ENCODE measurements at places on chromosomes 3 and 15.

DNA sequence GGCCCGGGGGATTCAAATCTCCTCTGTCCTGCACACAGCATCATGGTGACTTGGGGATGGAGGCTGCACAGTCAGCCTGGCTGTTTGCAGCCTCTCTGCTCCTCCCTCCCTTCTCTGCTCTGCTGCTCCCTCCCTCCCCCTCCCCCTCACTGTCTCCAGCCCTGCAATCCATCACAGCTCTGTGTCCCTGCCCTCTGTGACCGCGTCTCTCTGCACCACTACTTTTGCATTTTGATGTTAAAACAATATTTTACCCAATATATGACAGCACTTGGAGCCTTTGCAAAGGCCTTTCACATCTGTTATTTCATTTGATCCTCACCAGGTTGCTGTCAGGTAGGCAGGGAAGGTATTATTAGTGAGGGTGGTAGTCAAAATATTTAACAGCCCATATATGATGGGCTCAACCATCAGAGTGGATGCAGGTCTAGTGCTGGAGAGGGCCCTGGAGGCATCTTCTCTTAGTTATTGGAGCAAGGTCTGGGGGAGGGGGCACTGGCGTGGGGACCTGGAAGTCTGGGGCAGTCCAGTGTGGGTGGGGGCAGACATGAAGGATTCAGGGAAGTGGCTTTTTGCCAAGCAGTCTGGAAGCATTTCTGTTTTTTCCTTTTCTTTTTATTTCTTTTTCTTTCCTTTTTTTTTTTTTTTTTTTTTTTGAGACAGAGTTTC is 16.3 kb upstream of the VPS8 start:
- no peak for DNase-seq

DNA sequence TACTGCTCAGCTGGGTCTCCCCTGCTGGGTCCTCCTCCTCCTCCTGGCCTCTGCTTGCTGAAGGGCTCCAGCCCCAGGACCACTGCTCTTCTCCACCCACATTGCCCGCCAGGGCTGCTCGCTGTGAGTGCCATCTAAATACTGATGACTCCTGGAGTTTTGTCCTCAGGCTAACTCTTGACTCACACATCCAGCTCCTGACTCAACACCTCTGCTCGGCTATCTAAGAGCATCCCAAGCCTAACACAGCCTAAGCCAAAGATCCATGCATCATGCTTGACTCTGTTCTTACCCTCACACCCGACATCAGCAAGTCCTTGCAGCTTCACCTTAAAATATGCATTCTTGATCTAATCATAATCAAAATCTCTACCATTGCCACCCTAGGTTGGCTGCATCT is 260.2 kb downstream of the KLF13 start:
- no peak for DNase-seq

DNA sequence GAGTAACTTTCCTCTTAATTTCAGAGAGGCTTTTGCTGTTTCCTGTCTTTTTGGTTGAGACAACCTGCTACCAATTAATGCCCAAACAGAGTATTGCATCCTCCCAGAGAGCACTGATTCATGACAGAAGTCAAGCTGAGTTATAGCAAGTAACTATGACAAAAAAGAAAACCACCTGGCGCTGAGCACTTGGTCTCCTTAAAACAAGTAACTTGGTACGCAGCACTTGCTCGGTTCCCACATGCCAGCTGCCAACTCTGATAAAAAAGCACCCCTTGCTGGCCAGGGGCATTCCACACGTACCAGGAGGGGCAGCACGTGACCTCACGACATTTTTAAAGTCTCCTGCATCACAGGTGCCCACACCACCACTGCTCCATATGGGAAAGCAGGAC is 13.5 kb upstream of the MYO5C start:
- no peak for DNase-seq

DNA sequence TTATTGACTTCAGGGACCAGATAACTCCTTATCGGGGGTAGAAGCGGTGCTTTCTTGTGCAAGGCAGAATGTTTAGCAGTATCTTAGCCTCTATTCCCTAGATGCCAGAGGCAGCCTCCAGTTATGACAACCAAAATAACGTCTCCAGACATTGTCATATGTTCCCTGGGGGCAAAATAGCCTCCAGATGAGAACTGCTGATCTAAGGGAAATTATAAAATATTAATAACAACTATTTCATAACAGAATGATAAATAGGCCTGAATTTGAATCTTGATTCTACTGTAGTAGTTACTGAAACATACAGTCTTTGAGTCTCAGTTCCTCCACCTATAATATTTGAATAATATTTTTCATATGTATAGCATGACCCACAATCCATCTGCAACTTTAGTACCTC is 1431.3 kb downstream of the ZPLD1 start:
- DNase-seq = no peak

GRCh38 chr3:52388933-52389332 is 56.0 kb downstream of the SEMA3G start:
- DNase-seq = no peak

- DNase-seq = no peak
Observed at GRCh38 chr3:127197300-127198189, 4.6 kb downstream of the PRR23E start.

DNA sequence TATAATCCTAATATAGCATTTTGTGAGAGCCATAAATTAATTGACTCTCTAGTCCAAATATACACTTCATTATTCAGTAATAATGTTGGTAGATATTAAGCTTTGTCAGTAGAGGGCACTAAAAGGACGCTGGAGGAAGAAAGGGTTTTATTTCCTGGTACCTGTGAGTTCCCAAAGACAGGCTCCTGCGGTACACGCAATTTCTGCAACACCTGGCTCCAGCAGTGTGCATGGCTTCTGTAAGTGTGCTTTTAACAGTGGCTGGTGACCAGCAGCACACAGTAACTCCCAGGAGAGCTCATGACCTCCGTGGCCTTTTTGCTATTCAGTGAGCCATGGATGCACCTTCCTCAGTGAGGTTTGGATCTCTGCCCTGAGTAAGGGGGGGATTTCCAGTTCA is 338.3 kb upstream of the ZNF385D start:
- no peak for DNase-seq

- peak; percentile 41 for DNase-seq
Observed at GRCh38 chr3:51967384-51968169, at the start of gene PCBP4. TSS of gene PCBP4 (minus strand) at chr3:51967454. CDS start at chr3:51961240, 6,214 bp downstream.

GRCh38 chr15:99979371-99979770 is 246.1 kb upstream of the LYSMD4 start:
- DNase-seq = no peak

GRCh38 chr3:106850437-106850836 is 526.8 kb upstream of the CCDC54 start:
- no peak for DNase-seq

- no peak for DNase-seq
Observed at GRCh38 chr3:30222441-30222840, 384.0 kb upstream of the TGFBR2 start.

DNA sequence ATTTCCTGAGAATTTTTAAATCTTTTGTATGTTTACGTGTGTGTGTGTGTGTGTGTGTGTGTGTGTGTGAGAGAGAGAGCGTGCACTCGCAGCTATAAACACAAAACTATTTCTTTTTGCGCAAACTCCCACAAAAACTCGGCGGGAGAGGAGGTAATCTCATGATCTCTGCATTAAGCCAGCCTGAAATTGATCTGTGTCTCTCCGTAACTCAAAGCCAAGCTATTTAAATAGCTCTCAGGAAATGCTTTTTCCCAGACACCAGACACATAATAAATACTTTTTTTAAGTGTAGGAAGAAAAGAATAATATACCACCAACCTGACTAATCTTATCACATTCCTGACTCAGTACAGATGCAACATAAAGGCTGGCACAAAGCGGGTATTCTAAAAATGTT is 226.8 kb downstream of the MAGI1 start:
- DNase-seq = no peak

DNA sequence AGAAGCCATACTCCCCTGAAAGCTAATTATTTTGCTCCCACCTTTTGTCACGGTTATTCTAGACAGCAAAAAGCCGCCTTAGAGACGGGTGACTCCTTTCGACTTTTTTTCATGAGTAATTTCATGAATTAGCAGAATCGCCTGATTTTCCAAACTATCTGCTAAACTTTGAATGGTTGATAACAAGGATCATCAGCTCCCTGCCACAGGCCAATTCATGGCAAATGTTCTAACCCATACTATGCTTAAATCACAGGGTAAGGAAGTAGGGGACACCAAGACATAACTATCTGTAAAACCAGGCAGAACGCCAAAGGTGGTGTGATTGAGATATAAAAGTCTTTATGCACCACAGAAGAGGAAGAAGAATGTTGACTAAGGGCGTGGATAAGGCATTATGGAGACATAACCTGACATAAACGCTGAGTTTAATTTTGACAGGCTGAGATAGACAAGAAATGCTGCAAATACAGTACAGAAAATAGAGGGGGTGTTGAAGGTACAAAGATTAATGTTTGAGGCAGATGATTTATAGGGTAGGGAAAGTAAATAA is 891 bp upstream of the DMXL2 start:
- DNase-seq = no peak

DNA sequence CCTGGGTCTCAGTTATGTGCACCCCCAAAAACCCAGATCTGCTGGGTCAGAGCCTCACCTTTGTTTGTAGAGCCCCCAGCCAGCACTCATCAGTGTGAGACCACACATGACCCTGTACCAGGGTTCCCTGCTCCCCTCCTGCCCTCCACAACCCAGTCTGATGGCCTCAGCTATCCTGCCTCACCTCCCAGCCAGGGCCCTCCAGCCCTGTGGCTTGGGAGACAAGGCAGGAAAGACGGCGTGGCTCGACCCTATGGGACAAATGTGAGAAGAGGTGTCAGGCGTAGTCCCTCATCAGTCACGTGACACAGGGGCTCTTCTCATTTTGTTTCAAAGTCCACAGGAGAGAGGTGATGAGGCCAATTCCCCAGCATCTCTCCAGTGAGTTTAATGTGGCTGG is 28.3 kb upstream of the PRR23E start:
- no peak for DNase-seq

DNA sequence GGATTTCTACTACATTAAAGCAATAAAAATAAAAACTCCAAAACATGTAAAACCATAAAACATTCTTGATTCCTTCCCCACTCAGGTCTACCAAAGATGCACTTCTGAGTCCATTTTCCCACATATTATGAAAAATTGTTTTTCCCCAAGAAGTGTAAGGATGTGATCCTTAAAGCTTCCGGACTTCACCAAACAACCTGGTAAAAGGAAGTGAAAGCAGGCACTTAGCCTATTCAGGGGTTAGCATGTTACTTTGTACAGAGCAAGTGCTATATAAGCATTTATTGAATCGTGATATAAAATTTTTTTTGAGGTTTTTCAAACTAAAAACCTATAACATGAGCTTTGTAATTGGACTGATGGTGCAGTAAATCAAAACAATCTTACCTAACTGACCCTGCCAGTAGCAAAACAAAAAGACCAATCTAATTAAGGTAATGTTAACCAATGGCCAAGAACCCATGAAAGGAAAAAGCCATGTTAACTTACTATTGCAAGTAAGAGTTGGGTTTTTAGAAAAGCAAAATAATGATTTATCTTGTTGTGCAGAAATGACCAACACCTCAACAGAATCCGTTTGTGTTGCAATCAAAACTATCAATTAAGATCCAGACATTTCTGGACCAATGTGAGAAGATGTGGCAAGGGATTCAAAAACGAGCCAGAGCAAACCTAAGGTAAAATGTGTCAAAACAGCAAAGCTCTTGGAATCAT is 1.8 kb downstream of the SETD2 start:
- no peak for DNase-seq

GRCh38 chr3:9441501-9442221 is 44.2 kb downstream of the SETD5 start:
- no peak for DNase-seq

DNA sequence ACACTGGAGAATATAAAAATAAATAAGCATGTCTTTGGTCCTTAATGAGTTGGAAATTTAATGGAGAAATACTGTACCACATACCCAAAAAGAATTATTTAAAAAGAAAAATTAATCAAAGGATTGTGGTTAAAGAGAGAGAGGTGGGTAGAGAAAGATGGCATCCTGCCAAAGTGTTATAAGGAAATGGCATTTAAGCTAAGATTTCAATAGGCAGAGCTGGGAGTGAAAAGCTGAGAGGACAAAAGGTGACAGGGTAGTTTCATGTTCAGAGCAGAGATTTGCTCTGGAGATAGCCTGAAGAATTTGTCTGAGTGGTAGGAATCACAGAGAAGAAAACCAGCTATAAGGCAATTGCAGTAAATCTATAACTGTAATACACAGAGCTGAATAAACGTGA is 181.0 kb downstream of the SI start:
- no peak for DNase-seq

DNA sequence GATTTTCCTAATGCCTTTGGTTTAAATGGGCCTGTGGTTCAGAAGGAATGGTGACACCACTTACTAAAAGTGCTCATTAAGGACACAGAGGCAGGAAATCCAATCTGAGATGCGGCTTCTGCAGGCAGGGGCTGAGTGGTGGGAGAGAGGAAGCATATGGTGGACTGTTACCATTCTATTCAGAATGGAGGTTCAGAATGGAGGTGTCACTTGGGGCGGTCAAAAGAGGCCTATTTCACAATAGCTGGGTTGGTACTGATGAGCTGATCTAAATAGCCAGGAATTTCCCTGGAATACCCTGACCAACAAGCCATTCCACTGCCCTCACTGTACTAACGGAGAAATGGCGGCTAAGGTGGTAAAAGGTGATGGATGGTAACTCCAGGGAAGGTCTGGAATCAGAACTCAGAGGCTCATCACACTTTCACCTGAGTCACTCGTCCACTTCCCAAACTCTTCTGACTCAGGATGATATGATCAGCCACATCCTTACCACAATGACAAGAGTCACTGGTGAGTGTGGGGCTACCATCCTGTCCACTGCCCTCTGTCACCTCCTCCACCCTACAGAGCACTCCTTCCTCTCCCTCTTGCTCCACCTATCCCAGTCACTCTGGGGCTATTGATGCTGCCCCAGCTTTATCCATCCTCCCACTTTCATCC is 15.7 kb downstream of the RFT1 start:
- no peak for DNase-seq

- DNase-seq = no peak
Observed at GRCh38 chr15:31221936-31222515, 104.6 kb upstream of the KLF13 start.

GRCh38 chr15:55884223-55884622 is 109.2 kb downstream of the NEDD4 start:
- no peak for DNase-seq

DNA sequence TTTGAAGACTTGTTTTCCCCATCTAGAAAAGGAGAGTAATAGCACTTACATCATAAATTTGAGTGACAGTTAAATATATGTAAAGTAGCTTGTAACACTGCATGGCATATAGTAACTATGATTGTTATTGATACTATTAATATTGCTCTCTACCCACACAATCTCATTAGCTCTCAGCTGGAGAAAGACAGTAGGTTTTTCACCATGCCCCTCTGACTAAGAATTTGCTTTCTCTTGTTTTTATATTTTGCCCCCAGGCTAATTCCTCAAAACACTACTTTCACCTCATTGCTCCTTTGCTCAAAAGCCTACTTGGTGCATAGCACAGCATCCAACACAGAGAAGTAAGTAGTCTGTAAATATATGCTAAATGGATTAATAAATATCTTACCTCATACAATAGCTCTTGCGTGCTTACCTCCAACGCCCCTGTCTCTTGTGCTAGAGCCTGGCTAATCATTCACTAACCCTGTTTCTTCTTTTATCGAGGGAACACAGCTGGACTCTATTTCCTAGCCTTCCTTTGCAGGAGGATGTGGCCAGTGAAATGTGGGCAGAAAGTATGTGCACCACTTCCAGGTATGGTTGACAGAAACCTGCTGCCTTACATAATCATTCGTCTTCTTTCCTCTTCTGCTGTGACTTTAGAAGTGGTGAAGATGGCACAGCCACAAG is 190.0 kb downstream of the PLCH1 start:
- no peak for DNase-seq

GRCh38 chr15:39539973-39540558 is 40.8 kb upstream of the THBS1 start:
- DNase-seq = no peak

GRCh38 chr3:53525765-53526703 is 31.6 kb downstream of the CACNA1D start:
- DNase-seq = no peak
